ENCODE measurements at places on chromosomes 16 and 17.

GRCh38 chr16:23452221-23452571 lies 793 bp downstream of the COG7 start:
- H3K36me3 ChIP-seq = peaks cover 5% of the 10 kb centered on the region
- H3K27me3 ChIP-seq = no peaks in the 10 kb centered on the region
- peak overlapping the region; percentile 92 for H3K4me3 ChIP-seq
- no peak for DNase-seq

DNA sequence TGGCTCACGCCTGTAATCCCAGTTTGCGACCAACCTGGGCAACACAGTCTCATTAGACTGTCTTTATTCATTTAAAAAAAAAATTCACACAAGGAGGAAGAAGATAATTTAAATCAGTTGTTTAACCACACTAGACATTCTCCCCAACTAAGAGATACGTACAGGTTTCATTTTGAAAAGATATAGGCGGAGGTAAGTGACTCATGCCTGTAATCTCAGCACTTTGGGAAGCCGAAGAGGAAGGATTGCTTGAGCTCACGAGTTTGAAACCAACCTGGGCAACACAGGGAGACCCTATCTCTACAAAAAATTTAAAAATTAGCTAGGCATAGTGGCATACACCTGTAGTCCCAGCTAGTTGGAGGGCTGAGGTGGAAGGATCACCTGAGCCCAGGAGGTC lies 5.3 kb downstream of the CMTM4 start:
- no peaks in the 10 kb centered on the region for H3K36me3 ChIP-seq
- no peak overlapping the region for H3K27ac ChIP-seq

DNA sequence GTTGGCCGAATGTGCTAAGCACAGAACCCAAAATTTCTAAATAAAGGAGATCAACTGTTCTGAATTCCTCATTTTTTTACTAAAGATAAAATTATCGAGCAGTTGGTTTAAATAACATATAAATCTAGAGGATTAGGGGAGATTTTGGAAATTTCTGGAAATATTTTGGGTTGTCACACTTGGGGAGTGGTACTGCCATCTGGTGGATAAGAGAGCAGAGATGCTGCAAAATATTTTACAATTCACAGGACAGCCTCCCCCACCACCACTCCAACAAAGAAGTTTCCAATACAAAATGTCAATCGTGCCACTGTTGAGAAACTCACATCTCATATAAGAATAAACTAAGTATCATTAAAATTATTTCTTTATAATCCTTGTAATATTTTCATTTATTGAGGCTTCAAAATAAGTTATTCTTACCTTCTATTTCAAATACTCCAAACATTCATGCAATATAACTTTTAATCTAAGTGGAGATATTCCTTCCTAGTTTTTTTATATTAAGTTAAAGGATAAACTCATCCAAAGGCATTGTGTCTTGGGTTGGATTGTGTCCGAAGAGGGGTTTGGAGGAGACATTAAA lies 17.0 kb upstream of the ABCA8 start:
- no peaks in the 10 kb centered on the region for H3K4me1 ChIP-seq
- H3K27me3 ChIP-seq = no peaks in the 10 kb centered on the region
- no peak for DNase-seq
- no peak overlapping the region for H3K27ac ChIP-seq

GRCh38 chr16:85698935-85699558 lies 10.3 kb upstream of the GINS2 start:
- H3K4me3 ChIP-seq = no peak overlapping the region
- no peaks in the 10 kb centered on the region for H3K4me1 ChIP-seq
- no peak for DNase-seq
- peaks cover 5% of the 10 kb centered on the region for H3K27me3 ChIP-seq
- H3K27ac ChIP-seq = no peak overlapping the region

GRCh38 chr16:12082226-12082887 lies 105.8 kb downstream of the SNX29 start:
- peaks cover 13% of the 10 kb centered on the region for H3K36me3 ChIP-seq
- H3K4me3 ChIP-seq = peak overlapping the region; percentile 44
- DNase-seq = peak; percentile 52
- H3K27ac ChIP-seq = peak overlapping the region; percentile 83

DNA sequence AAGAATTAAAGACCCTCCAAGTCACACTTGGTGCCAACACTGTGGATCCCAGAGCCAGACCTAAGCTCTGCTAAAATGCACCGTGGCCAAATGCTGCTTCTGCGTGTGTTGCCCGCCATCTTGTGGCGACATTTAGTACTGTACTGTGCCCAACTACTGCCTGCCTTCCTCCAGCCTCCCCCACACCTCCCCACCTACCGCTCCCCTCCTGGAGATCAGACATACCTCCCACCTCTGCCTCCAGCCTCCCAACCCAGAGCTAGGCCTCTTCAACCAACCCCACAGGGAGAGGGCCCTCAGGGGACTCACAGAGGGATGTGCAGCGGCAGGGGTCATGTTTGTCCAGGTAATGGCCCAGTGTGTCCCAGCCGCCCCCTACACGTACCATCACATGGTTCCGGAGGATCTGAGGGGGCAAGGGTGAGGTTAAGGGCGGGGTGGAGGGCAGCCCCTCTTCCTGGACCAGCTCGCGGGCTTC lies 5.5 kb downstream of the GAS2L2 start:
- peaks cover 23% of the 10 kb centered on the region for H3K4me1 ChIP-seq
- H3K27me3 ChIP-seq = peaks cover 33% of the 10 kb centered on the region
- H3K27ac ChIP-seq = no peak overlapping the region
- H3K36me3 ChIP-seq = no peaks in the 10 kb centered on the region

DNA sequence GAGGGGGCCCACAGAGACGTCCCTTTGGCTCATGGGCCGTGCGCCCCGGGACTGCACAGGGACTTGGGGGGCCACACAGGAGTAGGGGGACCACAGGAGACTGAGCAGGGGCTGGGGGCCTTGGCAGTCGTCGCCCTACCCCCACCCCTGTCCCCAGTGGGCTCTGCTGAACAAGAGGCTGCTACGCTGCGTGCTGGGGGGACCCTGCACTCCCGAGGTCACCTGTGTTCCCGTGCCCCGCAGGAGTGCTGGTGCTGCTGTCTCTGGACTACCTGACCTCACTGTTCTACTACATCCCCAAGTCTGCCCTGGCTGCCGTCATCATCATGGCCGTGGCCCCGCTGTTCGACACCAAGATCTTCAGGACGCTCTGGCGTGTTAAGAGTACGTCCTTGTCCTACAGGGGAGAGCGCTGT lies 14.4 kb upstream of the RNF213 start:
- peaks cover 4% of the 10 kb centered on the region for H3K36me3 ChIP-seq
- DNase-seq = no peak
- no peaks in the 10 kb centered on the region for H3K4me1 ChIP-seq
- no peak overlapping the region for H3K27ac ChIP-seq
- no peak overlapping the region for H3K4me3 ChIP-seq

- no peaks in the 10 kb centered on the region for H3K36me3 ChIP-seq
- no peak overlapping the region for H3K27ac ChIP-seq
Observed at GRCh38 chr17:36730857-36731490, 129.6 kb downstream of the MRM1 start.

DNA sequence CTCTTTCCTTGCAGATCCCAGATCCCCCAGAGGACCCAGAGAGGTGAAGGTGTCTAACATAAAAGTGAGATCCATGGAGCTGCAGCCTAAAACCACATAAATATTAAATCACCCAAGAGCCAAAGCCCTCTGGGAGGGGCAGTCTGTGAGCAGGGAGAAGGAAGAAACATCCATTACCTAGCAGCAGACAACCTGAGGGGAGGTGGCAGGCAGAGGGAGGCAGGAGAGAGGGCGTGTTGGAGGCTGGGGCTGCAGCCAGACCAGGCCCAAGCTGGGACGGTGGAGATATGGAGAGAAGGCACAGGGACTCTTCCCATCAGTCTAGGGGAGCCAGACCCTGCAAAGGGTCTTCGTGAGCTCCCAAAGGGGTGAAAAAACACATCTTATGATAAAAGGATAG lies 101.1 kb downstream of the SHISA6 start:
- H3K27ac ChIP-seq = no peak overlapping the region
- no peak overlapping the region for H3K4me3 ChIP-seq
- no peak for DNase-seq
- H3K27me3 ChIP-seq = no peaks in the 10 kb centered on the region
- no peaks in the 10 kb centered on the region for H3K4me1 ChIP-seq
- H3K36me3 ChIP-seq = no peaks in the 10 kb centered on the region

DNA sequence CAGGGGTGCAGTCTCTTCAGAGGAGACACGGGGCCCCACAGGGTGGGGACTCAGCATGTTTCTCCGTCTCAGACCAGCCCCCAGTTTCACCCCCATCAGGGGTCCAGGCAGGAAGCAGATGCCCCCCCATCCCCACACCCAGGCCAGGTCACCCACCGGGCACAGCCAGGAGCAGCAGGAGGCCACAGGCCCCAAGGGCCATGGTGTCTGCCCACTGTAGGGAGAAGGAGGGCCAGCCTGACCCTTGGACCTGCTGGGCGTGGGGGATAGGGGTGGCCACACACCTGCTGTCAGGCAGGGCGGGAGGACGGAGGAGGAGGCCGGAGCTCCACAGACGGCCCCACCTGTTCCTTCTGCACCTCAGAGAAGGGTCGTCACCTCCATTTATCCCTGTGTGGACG lies at the start of gene TPSG1:
Gene TPSG1 (minus strand): TSS at position 218 of the 401 bp plus-strand sequence. CDS start 16 bp downstream, at position 202.
- no peak within 1 kb of the TSS for H3K27ac ChIP-seq
- DNase-seq = no peak
- H3K4me1 ChIP-seq = no peaks in the 10 kb centered on the region
- no peaks in the 10 kb centered on the region for H3K27me3 ChIP-seq
- no peak within 1 kb of the TSS for H3K4me3 ChIP-seq

DNA sequence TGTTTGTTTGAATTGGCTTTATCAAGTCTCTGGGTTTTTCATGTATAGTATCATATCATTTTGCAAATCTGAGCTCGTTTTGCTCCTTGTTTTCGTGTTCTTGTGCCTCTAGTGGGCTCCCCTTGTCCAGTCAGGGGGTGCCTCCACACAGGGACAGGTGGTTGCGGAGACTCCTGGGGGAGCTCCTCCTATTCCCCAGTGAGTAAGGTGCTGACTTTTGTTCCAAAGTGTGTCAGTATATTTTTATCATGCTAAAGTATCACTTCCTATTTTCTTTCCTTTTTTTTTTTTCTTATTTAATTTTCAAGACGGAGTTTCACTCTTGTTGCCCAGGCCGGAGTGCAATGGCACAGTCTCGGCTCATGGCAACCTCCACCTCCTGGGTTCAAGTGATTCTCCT lies 30.3 kb upstream of the IL17C start:
- no peak overlapping the region for H3K4me3 ChIP-seq
- H3K36me3 ChIP-seq = peaks cover 27% of the 10 kb centered on the region
- no peaks in the 10 kb centered on the region for H3K27me3 ChIP-seq
- H3K27ac ChIP-seq = no peak overlapping the region

DNA sequence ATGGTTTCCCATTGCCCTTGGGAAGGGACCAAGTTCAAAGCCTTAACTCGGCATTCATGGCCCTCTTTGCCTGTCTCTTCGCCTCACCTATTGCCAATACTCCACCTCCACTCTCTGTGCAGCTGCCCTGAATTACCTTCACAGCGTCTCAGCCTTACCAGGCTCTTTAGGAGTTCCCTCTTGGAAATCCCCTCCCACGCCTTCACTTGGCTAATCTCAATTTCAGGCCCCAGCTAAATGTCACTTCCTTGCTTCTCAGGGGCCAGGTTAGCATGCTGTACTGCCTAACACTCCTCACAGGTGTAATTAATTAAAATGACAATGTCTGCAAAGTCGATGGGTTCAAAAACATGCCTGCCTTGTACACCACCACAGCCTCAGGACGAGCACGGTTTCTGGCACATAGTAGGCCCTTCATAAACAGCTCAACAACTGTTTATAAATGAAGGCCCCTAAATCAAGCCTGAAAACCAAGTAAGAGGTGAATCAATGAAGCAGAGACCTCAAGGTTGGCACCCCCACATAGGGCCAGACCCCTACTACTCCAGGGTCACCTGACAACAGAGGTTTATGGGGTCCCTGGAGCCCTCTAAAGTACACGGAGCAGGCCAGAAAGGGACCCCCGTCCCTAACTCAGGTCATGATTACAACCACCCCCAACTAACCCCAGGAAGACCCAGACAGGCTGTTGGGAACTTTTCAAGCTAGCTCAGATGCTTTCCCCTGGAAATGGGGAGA lies 11.2 kb upstream of the EEF2K start:
- peak overlapping the region; percentile 80 for H3K4me3 ChIP-seq
- peaks cover 6% of the 10 kb centered on the region for H3K36me3 ChIP-seq
- peaks cover 44% of the 10 kb centered on the region for H3K4me1 ChIP-seq
- H3K27ac ChIP-seq = peak overlapping the region; percentile 84
- no peaks in the 10 kb centered on the region for H3K27me3 ChIP-seq
- DNase-seq = peak; percentile 42

DNA sequence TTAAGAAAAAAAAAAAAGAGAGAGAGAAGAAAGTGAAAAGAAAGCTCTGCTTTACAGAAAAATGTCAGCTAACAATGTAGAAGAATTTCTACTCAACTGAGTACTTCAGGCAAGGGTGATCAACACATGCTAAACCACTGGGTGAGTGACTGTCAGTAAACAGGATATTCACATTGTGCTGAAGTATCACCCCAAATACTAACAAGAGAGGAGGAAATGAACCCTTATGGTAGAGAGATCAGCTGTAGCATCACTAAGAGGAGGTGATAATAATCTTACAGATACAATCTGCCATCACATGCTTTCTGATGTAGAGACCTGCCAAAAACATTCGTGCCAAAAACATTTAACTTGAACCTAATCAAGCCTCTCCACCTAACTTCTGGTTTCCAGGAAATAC lies 30.7 kb upstream of the ICAM2 start:
- peak overlapping the region; percentile 71 for H3K27ac ChIP-seq
- no peak for DNase-seq
- H3K4me1 ChIP-seq = peaks cover 27% of the 10 kb centered on the region
- H3K27me3 ChIP-seq = no peaks in the 10 kb centered on the region

DNA sequence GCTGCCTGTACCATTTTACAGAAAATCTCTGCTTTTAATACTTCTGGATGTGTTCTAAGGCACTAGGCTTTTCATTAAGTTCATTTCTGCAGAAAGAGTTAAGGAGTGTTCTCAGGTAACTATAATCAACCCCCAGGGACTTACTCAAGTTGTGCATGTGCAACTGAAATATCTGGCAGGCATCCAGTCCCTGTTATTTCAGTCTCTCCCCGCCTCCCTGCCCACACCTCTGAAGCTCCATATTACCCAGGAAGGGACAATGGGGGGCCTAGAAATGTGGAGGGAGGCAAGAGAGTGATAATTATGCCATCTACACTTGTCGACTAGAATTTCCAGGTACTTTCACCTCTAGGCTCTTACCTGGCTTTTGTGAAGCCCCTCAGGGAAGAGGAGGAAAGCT lies 432.2 kb downstream of the MAF start:
- no peak overlapping the region for H3K27ac ChIP-seq
- no peak for DNase-seq
- H3K27me3 ChIP-seq = no peaks in the 10 kb centered on the region
- H3K4me1 ChIP-seq = peaks cover 8% of the 10 kb centered on the region
- no peak overlapping the region for H3K4me3 ChIP-seq

DNA sequence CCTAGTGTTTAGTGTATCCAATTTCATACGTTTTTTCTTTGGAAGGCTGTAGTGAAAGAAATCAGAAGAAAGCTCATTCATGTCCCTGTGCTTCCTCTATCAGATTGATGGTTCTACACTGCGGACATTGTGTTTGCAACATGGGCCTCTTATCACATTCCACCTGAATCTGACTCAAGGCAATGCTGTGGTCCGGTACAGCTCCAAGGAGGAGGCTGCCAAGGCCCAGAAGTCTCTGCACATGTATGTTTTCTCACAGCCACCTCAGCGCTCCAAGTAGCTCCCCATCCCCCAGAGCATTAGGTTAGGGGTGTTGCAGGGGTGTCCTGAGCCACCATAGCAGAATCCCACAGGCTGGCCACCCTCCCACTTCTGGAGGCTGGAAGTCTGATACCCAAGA lies 25.2 kb downstream of the TMC6 start:
- no peak overlapping the region for H3K4me3 ChIP-seq
- peaks cover 14% of the 10 kb centered on the region for H3K4me1 ChIP-seq
- H3K27ac ChIP-seq = no peak overlapping the region
